ENCODE measurements at places on chromosomes 12 and 14. TPM values are rescaled to one million over a fixed set of nuclear protein-coding genes. Genes with fewer than 3 reads are reported as not detected.

DNA sequence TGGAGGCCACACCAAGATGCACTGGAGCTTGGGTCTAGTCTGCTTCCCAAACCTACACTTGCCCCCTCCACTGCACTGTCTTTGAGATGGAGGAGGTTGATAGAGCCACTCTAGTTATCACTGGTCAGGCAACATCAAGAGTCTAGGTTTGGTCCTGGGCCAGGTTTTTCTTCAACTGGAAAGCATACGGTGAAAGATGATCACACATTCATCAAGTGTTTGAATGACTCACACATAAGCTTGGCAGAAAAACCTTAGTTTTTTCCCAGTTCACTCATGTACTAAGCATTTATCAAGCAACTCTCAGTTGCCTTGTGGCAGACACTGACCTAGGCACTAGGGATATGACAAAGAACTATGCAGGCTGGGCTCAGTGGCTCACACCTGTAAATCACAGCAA, 84.5 kb downstream of the PLEKHG3 start:
- no peak for DNase-seq

Gene LRP1-AS
- not detected for total RNA-seq

- no peak for DNase-seq
Measured at GRCh38 chr12:30144777-30145683, 361.3 kb upstream of the TMTC1 start.

DNA sequence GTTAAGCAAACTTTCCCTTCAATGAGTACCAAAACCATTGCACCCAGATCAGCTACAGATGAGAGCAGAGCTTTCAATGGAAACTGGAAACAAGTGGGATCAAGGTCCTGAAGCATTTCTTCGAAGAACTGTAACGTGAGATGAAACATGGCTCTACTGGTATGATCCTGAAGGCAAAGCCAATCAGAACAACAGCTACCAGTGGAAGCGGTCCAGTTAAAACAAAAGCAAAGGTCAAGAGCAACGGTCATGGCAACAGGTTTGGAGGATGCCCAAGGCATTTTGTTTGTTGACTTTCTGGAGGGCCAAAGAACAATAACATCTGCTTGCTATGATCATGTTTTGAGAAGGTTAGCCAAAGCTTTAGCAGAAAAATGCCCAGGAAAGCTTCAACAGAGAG, 137.9 kb upstream of the CPSF6 start:
- DNase-seq = no peak

DNA sequence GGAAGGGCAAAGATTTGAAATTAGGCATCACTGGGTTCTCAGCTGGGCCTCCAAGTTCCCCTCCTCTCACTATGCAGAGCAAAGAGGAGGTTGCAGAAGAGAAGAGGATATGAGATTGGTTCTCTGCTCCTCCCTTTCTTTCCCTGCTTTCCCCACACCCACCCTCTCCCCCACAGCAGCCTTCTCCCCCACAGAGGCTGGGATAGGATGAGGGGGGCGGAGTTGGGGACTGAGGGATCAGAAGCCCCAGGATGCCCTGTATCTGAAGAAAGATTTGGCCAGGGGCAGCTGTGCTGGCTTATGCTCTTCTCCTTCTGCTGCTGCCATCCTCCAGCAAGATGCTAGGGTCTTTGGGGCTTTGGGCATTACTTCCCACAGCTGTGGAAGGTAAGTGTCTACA, at the start of gene AMHR2:
AMHR2 (plus strand) TSS at position 259 of the 400 bp plus-strand sequence; CDS start at position 339, 80 bp downstream.
- no peak for DNase-seq
